ENCODE measurements at places on chromosomes 16 and 17.

GRCh38 chr16:81831722-81832126 is 52.6 kb downstream of the PLCG2 start:
- H3K36me3 ChIP-seq: no peaks in the 10 kb centered on the region
- no peaks in the 10 kb centered on the region for H3K27me3 ChIP-seq
- H3K4me1 ChIP-seq: peaks cover 14% of the 10 kb centered on the region
- H3K27ac ChIP-seq: no peak overlapping the region
- H3K4me3 ChIP-seq: no peak overlapping the region

GRCh38 chr17:19549746-19550623 is 16.3 kb downstream of the SLC47A1 start:
- H3K27me3 ChIP-seq: peaks cover 8% of the 10 kb centered on the region
- H3K36me3 ChIP-seq: no peaks in the 10 kb centered on the region
- H3K4me1 ChIP-seq: no peaks in the 10 kb centered on the region
- DNase-seq: no peak
- no peak overlapping the region for H3K27ac ChIP-seq
- H3K4me3 ChIP-seq: no peak overlapping the region

DNA sequence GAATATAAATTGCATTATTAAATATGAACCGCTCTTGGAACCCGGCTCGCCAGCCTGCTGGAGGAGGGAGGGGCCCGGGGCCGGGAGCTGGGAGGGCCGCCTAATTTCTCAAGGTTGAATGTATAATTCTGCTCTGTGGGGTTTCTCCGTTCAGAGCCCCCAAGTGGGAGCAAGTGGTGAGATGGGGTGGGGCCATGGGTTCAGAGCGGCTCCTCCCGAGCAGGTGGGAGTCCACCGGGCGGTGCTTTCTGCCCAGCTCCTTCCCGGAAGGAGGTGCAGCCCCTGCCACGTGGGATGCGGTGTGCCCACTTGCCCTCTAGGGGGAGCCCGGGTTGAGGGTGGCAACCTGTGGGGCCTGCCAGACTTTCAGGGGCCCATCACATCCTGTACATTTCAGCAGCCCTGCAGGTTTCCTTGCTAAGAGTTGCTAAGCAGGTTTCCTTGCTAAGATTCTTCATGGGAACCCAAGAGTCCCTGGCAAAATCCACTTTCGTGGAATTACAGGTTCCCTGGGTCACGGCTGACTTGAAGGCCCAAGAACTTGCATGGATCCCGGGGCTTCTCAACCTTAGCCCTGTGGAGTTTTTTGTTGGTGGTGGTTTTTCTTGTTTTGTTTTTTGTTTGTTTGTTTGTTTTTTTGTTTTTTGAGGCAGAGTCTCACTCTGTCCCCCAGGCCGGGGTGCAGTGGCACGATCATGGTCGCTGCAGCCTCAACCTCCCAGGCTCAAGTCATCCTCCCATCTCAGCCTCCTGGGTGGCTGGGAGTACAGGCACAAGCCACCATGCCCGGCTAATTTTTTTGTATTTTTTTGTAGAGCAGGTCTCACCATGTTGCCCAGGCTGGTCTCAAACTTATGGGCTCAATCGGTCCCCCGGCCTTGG is 196.7 kb upstream of the GSE1 start:
- DNase-seq: peak; percentile 64
- H3K4me3 ChIP-seq: no peak overlapping the region
- no peaks in the 10 kb centered on the region for H3K36me3 ChIP-seq
- H3K27ac ChIP-seq: no peak overlapping the region

DNA sequence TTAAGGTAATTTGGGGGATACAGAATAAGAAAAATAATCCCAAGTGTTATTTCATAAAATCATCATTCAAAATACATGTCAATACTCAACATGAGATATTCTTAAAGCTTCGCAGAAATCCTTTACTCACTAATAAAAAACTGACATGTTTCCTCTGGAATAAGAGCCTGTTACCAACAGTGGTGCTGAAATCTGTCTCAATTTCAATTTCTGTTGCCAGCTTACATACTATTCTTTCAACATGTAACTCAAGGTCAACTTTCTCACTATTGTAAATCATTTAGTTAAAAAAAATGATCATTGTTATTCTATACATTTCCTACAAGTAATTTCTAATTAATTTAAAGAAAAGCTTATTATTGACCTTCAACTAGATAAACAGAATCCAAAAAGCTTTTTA is 67.9 kb downstream of the CEP95 start:
- H3K27me3 ChIP-seq: no peaks in the 10 kb centered on the region
- peaks cover 15% of the 10 kb centered on the region for H3K4me1 ChIP-seq
- no peak overlapping the region for H3K4me3 ChIP-seq
- no peak for DNase-seq
- peaks cover 32% of the 10 kb centered on the region for H3K36me3 ChIP-seq
- H3K27ac ChIP-seq: no peak overlapping the region

DNA sequence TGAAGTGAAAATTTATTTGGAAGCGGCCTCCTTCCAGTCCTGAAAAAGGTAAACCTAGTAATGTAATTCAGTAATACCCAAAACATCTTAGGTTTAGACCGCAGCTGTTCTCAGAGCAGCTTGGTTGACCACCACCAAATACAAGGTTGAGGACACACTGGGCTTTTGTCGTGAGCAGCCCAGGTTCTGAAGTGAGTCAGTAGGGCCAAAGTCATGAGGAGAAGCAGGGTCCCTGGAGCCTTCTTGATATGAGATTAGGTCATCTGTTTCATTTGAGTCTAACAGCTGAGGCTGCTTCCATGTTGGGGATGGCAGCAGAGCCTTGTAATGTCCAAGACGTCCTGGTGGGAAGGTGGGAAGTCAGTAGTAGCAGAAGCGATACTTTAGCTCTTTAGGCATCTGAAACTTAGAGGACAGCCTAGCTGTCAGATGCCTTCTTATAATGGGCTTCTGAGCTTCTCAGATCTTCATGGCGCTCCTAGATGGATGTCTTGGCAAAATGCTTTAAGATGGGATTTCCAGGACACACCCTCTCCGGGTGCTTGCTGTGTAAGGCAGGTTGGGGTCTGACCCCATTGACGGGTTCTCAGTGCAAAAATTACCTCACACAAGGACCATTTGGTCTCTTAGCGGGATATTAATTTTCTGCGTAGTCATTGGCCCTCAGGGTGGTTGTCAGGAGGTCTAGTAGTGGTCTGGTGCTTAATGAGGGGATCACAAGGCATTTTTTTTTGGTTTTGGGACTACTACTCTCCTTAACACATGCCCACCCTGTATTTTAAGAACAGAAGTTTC is 2.4 kb downstream of the ALKBH5 start:
- peaks cover 57% of the 10 kb centered on the region for H3K4me1 ChIP-seq
- H3K4me3 ChIP-seq: peak overlapping the region; percentile 97
- H3K27me3 ChIP-seq: no peaks in the 10 kb centered on the region
- no peak for DNase-seq
- peaks cover 57% of the 10 kb centered on the region for H3K36me3 ChIP-seq
- H3K27ac ChIP-seq: peak overlapping the region; percentile 7

- peak within 1 kb of the TSS; percentile 99 for H3K27ac ChIP-seq
- peak; percentile 23 for DNase-seq
- peaks cover 25% of the 10 kb centered on the region for H3K4me1 ChIP-seq
- H3K4me3 ChIP-seq: peak within 1 kb of the TSS; percentile 94
Observed at GRCh38 chr16:1612320-1613111, at the start of gene CRAMP1. Gene CRAMP1 (plus strand): TSS chr16:1612360. CDS start chr16:1614640, 2,280 bp downstream.

- DNase-seq: no peak
- H3K36me3 ChIP-seq: no peaks in the 10 kb centered on the region
- no peaks in the 10 kb centered on the region for H3K4me1 ChIP-seq
- H3K27ac ChIP-seq: no peak overlapping the region
- no peaks in the 10 kb centered on the region for H3K27me3 ChIP-seq
- H3K4me3 ChIP-seq: no peak overlapping the region
Observed at GRCh38 chr17:19713462-19713861, 2.9 kb downstream of the SLC47A2 start.

Measured in activated T-helper 2 cell treated with anti-CD3 and anti-CD28 coated beads, Interferon-gamma antibody, Interleukin-2, Interleukin-4, amounts not matched to agents 10 μg/mL and 5 μg/mL and 100 μg/mL, durations not matched to agents 14 hours and 24 hours and 36 hours (primary cell).